ENCODE measurements at places on chromosomes 11 and 22. TPM values are rescaled to one million over a fixed set of nuclear protein-coding genes. Genes with fewer than 3 reads are reported as not detected.

- no peak for DNase-seq
Observed at GRCh38 chr11:17921659-17922415, 91.0 kb downstream of the SERGEF start.

GRCh38 chr11:128523641-128524040 is 63.7 kb downstream of the ETS1 start:
- no peak for DNase-seq

The TBX10 gene
- not detected for polyA plus RNA-seq

DNA sequence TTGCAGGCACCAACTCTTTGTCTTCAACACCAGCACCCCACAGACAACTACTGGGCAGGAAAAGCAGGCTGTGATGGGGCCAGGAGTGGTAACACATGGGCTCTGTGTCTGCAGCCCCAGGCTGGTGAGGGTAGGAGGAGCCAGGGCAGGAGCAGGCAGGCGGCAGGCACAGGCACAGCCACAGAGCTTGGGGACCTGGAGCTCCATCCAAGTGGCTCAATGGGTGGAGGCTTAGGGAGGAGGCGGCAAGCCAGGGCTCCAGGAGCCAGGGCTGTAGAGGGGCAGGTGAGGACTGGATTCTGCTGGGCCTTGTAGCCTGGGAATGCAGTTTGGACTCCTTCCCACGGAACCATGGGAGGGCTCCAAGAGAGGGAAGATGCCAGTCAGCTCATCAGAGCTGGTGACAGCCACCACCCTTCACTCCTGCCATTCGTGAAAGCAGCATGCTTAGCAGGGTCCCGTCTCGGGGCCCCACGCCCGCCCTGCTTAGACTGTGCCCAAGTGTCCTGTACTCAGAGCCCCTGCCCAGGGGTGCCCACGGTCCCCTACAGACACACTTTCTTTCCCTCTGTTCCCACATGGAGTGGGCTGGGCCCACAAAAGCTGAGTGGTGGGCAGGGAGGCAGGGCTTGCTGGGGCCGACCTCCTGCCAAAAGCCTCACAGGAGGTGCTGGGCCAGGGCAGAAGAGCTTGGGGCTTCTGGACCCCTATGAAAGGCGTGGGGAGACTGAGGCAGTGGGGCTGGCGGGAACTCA is 12.4 kb downstream of the TTC38 start:
- DNase-seq: no peak

GRCh38 chr11:104581246-104581980 is 316.8 kb downstream of the CASP12 start:
- no peak for DNase-seq

DNA sequence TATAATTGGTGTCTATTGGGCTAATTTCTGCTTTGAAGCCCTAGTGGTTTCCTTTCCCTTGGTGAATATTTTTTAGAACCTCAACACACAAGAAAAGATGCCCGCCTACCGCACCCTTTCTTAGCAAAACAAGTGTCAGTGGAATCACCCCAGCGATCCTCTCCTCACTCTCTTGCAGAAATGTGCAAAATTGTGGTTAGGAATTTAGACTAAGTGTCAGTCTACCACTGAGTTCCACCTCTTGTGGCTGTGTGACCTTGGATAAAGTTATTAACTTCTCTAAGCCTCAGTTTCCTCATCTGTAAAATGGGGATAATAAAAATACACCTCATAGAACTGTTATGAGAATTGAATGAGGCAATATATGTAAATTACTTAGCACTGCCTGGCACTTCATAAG is 5.3 kb upstream of the JAML start:
- no peak for DNase-seq

DNA sequence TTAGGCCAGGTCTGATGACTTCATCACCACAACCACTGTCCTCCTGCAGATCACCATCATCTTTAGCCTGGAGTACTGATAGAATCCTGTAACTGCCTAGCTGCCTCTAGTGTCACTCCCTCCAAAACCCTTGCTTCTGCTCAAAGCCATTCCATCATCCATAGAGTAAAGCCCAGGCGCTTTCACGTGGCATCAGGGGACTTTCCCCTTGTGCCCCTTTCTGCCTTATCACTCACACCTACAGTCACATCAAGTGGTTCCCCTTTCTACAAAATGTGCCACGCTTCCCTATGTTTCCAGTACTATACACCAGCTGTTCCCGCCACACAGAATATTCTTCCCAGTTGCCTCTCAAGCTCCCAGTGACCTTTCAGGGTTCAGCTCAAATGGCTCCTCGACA is 75.9 kb downstream of the MN1 start:
- DNase-seq: no peak

GRCh38 chr11:134691295-134691873 is 279.3 kb upstream of the B3GAT1 start:
- no peak for DNase-seq

GRCh38 chr11:12232160-12232559 is 121.8 kb downstream of the MICAL2 start:
- no peak for DNase-seq

- no peak for DNase-seq
Observed at GRCh38 chr11:26263769-26264168, 68.2 kb upstream of the ANO3 start.

DNA sequence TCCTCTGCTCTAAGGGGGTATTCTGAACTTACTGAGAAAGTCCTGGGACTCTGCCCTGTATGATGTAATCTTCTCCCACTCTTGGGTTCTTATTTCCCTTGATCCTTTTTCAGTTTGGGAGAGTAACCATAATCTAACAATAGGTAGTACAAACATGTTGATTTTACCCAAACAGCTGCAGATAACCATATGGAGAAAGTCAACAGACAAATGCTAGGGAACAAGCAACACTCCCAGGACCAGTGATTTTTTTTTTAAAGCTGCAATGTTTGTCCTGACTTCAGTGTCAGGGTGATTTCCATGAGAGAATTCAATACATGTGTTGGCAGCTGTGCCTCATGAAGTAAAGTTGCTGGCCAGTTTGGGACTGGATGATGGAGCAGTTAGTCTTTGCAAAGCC is 156.5 kb downstream of the FCHSD2 start:
- no peak for DNase-seq

Data from naive B cell (primary cell).